ENCODE measurements at places on chromosomes 4 and X.

DNA sequence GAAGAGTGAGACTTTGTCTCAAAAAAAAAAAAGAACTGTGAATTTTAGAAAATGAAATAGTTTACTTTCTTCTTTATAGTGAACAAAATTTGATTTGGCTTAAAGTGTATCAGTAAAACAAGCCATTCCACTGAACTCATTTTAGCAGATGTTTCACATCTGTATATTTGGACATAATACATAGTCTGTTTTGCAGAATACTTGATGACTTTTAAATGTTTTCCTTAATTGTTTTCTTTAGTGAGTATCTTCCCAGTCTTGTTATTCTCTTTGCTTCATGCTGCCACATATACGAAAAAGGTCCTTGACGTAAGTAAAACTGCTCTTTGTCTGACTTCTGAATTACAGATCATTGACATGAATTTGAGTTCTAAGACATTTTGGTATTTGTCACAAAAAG is 8.3 kb downstream of the TMEM33 start:
- DNase-seq, result no peak

- DNase-seq, result no peak
These were observed 11.3 kb downstream of the EIF1AX start for GRCh38 chrX:20130357-20130756.

DNA sequence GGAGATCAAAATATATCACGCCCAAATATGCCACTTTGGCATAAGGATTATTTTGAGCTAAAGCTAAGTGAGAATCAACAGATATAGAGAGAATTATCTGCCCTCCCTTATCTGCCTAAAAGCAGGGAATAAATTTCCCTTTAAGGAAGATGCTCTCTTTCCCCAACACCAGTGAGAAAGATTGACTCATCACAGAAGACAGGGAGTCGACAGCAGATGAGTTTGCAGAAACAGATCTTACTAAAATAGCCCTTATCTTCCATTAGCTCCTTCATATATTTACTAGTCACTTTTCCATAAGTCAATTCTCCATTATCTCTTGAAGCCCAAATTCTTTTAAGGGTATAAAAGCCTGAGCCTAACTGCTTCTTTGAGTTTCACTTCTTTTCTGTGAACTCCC is 156.6 kb downstream of the CAMK2D start:
- DNase-seq, result peak; percentile 39

GRCh38 chrX:71292669-71293365 is 8.7 kb upstream of the ITGB1BP2 start:
- peak; percentile 71 for DNase-seq

GRCh38 chr4:14783011-14783877 is 219.0 kb upstream of the CPEB2 start:
- peak; percentile 77 for DNase-seq

DNA sequence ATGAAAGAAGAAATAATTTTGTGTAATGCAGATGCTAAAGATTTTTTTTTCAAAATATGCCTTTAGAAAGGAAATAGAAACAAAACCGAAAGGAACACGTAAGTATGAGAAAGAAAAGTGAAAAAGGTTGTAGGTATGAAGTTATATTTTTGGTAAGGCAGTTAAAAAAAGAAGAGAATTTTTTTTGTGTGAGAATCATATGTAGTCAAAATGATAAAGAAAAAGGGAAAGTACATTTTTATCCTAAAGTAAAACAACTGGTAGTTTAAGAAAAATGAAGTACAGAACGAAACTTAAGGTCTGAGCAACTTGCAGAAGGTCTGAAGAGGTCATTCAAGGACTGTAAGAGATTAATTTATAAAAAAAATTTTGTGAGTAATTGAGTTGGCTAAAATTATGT is 164.0 kb upstream of the TRAM1L1 start:
- DNase-seq, result no peak

Data from EL (cell line).